Upper lobe of right lung (tissue), 1 donor: ENCODE measurements at places on chromosomes 13 and 19. TPM values are rescaled to one million over a fixed set of nuclear protein-coding genes. Genes with fewer than 3 reads are reported as not detected.

PLEKHA4 gene
- 16.0 TPM for total RNA-seq

C2CD4C gene
- 2.6 TPM for total RNA-seq

DNA sequence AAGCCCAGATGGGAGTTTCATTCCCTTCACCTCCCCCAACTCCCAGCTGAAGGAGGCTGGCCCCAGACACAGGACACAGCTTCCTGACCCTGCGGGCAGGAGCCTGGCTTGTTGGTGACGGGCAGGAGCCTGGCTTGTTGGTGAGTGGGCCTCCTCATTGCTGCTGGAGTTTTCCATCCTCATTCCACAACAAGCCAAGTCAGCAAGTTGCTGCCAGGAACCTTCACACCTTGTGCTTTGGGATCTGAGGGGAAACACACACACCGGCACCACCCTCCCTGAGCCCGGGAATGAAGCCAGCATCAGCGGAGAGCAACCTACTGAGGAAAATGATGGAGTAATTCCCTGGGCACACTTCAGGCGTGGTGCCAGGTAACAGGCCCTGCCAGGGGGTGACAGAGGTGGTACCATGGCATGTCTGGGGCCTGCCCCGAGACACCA is 74.9 kb downstream of the ALOX5AP start:
- no peaks in the 10 kb centered on the region for H3K36me3 ChIP-seq
- no peak overlapping the region for H3K27ac ChIP-seq
- no peak for DNase-seq
- no peaks in the 10 kb centered on the region for H3K27me3 ChIP-seq
- H3K4me3 ChIP-seq = no peak overlapping the region

DNA sequence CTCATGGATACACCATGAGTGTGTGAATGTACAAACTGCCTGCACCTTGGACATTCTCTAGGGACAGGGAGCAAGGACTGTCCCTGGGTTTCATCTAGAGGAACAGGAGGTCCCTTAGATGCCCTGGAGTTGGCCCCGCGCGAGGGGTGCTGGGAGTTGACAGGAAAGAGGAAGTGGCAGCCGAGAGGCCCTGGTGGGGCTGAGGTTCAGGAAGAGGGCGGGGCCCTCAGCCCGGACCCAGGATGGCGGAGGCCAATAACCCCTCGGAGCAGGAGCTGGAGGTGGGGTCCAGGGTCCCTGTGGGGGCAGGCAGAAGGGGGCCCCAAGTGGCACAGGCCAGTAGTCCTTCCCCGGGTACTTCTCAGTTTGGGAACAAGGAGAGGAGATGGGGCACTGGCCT is 6.9 kb downstream of the PKN1 start:
- peak; percentile 91 for DNase-seq
- peaks cover 42% of the 10 kb centered on the region for H3K36me3 ChIP-seq
- H3K27me3 ChIP-seq = no peaks in the 10 kb centered on the region
- H3K4me1 ChIP-seq = peaks cover 39% of the 10 kb centered on the region
- peak overlapping the region; percentile 47 for H3K4me3 ChIP-seq
